Sciatic nerve (tissue), 2 donors: ENCODE measurements at places on chromosomes 3 and 15. TPM values are rescaled to one million over a fixed set of nuclear protein-coding genes. Genes with fewer than 3 reads are reported as not detected.

The TRAIP gene
- total RNA-seq, result 4.2 TPM

The SHC4 gene
- 74.2 TPM for total RNA-seq

The TTLL13 gene
- 0.71 TPM for total RNA-seq

The TRAT1 gene
- total RNA-seq, result 0.31 TPM

The SEMA6D gene
- 42.8 TPM for total RNA-seq

The GTF2A2 gene
- 73.2 TPM for total RNA-seq

The NR2C2 gene
- total RNA-seq, result 56.6 TPM

The MESP1 gene
- 2.1 TPM for total RNA-seq

The DNASE1L3 gene
- 2.0 TPM for total RNA-seq

The SLC22A14 gene
- 0.13 TPM for total RNA-seq

The GRK7 gene
- not detected for total RNA-seq

The AQP9 gene
- total RNA-seq, result 9.3 TPM

The P3H2 gene
- 18.9 TPM for total RNA-seq

The GP9 gene
- 0.53 TPM for total RNA-seq

The IL12A gene
- 0.53 TPM for total RNA-seq

The AMIGO3 gene
- not detected for total RNA-seq

The VIPR1 gene
- total RNA-seq, result 5.8 TPM

The SLC15A2 gene
- total RNA-seq, result 2.6 TPM

The CPA3 gene
- total RNA-seq, result 10.3 TPM

The LRRN1 gene
- 10.4 TPM for total RNA-seq

The ZCWPW2 gene
- 3.3 TPM for total RNA-seq

The TGM5 gene
- not detected for total RNA-seq

The SSUH2 gene
- 0.53 TPM for total RNA-seq

The ARHGAP11A gene
- total RNA-seq, result 2.5 TPM

The MYZAP gene
- total RNA-seq, result 3.7 TPM

The PCBP4 gene
- total RNA-seq, result 145 TPM

The BFSP2 gene
- total RNA-seq, result not detected

The RHCG gene
- total RNA-seq, result not detected

The CAV3 gene
- total RNA-seq, result not detected

The ATP11B gene
- total RNA-seq, result 58.7 TPM

The RTP4 gene
- 2.1 TPM for total RNA-seq

The FILIP1L gene
- total RNA-seq, result 36.2 TPM

The SNTN gene
- total RNA-seq, result not detected

The LDHAL6B gene
- total RNA-seq, result not detected

The PLCB2 gene
- 43.4 TPM for total RNA-seq

The PLCD1 gene
- 40.7 TPM for total RNA-seq

The TMCO5A gene
- total RNA-seq, result not detected

The CCDC14 gene
- total RNA-seq, result 34.9 TPM

The BCHE gene
- total RNA-seq, result 2.6 TPM

The HYKK gene
- total RNA-seq, result 10.4 TPM

The GPR62 gene
- total RNA-seq, result 0.13 TPM

The PRSS50 gene
- 0.13 TPM for total RNA-seq

The UNC13C gene
- total RNA-seq, result 0.04 TPM

The ATP10A gene
- 5.7 TPM for total RNA-seq

The LSG1 gene
- 33.8 TPM for total RNA-seq

The ACOX2 gene
- total RNA-seq, result 31.0 TPM

The PRICKLE2 gene
- total RNA-seq, result 34.0 TPM

The UMPS gene
- 18.3 TPM for total RNA-seq

The DOCK3 gene
- 6.2 TPM for total RNA-seq

The SERPINI2 gene
- not detected for total RNA-seq

The IL17RE gene
- 5.3 TPM for total RNA-seq
